Lung microvascular endothelial cell (primary cell): ENCODE measurements at places on chromosomes 12 and 14. TPM values are rescaled to one million over a fixed set of nuclear protein-coding genes. Genes with fewer than 3 reads are reported as not detected.

DNA sequence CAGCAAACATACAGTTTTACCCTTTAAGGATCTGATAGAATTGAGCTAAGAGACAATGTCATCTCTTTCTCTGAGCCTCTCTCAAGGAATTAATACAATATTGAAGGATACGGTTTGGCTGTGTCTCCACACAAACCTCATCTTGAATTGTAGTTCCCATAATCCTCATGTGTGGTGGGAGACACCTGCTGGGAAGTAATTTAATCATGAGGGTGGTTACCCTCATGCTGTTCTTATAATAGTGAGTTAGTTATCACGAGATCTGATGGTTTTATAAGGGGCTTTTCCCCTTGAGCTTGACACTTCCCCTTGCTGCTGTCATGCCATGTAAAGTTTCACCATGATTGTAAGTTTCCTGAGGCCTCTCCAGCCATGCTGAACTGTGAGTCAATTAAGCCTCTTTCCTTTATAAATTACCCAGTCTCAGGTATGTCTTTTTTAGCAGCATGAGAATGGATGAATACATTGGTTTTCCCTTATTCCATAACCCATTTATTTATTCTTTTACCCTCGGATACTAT, 47.6 kb downstream of the TMEM30B start:
- peak; percentile 26 for DNase-seq

Gene CARMIL3
- total RNA-seq, result under 0.01 TPM in 1 of 2 replicates, not detected in the other

Gene ETFRF1
- 11.7 and 13.7 TPM in 2 replicates for total RNA-seq

Gene SMIM41
- total RNA-seq, result under 0.01 TPM in 1 of 2 replicates, not detected in the other

Gene DTX1
- 0.65 and 4.6 TPM in 2 replicates for total RNA-seq

Gene RFX4
- total RNA-seq, result not detected in 2 replicates

GRCh38 chr12:90652280-90652679, 302.7 kb downstream of the CCER1 start:
- no peak for DNase-seq

DNA sequence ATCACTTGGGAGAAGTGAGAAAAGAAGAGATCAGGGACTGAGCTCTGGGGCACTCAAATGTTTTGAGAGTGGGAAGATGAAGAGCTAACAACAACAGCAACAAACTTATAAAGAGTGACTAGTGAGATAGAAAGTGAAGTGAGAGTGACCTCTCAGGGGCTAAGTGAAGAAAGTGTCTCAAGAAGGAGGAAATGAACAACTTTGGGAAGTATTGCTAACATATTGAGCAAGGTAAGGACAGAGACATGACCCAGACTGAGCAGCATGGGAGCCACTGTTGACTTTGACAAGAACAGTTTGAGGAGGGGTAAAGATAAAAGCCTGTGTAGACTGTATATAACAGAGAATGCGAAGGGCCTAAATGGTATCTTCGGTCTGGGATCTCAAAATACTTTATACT, 155.1 kb upstream of the BTG1 start:
- no peak for DNase-seq

Gene CLEC4D
- total RNA-seq, result not detected in 2 replicates

DNA sequence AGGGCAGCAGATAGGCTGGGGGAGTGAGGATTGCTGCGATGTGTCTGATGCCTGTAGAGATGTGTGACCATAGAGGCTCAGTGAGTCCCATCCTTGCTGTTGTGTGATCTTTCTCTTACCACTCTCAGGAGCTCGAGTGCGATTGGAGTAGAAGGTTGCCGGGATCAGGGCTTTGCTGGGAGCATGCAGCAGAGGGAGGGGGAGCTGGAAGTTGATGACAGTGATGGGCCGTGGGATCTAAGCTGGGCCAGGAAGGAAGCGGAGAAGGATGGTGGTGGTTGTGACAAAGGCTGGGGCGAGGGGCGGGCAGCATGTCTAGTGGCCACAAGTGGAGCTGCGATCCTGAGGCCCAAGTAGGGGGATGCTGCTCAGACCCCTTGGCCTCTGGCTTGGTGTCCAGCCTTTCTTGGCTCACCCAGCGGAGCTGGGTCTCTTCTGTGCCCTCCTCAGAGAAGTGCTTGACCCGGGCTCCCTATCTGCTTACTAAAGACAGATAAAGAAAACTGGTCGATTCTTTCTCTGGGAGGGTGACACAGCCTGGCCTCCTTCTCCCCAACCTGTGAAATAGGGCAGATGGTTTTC, 66.2 kb downstream of the PRMT8 start:
- no peak for DNase-seq

- no peak for DNase-seq
Observed at GRCh38 chr14:34680806-34681479, 33.5 kb downstream of the CFL2 start.

GRCh38 chr14:88231603-88232002, 91.5 kb downstream of the KCNK10 start:
- DNase-seq, result no peak

Gene CMTM5
- total RNA-seq, result not detected in 2 replicates

GRCh38 chr14:67186789-67187584, 2.3 kb upstream of the GARIN2 start:
- peak; percentile 33 for DNase-seq

DNA sequence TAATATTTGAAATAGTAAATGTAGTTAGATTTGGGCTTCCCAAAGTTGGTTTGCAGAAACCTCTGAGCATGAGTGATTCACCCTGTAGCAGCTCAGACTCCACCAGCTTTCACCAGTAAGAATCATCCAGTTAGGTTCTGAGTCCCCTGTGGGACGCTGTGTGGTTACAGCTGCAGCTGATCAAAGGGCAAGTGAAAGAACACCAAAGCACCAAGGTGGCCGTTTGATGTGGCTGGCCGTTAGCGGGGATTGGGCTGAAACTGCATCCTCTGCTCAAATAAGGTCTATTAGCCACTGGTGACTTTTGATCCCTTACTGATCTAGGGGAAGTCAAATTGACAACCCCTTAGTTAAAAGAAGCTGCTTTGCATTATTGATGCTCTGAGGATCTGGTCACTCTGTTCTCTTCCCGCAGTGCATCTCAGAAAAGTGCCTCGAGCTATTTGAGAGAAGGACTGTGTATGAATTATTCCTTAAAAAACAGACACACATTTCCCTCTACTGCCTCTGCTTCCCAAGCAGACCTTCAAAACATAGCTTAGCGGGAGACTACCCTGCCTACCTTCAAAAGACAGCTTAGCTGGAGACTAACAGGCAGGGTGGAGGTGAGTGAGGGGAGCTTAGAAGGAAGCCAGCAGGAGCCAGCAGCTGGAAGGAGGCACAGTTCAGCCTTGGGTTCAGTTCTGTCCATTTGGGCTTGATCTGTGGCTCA, 3.7 kb downstream of the ABHD12B start:
- DNase-seq, result no peak

DNA sequence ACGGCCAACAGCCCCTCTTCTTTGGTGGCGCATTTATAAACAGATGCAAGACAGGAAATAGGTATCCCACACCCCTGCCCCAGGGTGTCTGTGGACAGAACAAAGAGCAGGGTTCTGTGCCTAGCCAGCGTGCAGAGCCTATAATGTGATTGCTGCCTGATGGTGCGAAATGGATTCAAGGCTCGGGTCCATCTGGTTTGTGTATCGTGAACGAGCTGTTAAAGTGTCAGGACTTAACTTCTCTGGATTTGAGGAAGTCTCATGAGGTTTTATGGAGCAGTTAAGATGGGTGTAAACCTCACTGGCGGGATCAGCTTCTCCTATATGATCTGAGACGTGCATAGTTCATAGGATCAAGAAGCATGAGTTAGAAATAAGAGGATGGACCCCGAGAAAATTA, 388.7 kb upstream of the TBX3 start:
- DNase-seq, result no peak

- DNase-seq, result no peak
Observed at GRCh38 chr14:81033698-81034240, 78.3 kb downstream of the TSHR start.

DNA sequence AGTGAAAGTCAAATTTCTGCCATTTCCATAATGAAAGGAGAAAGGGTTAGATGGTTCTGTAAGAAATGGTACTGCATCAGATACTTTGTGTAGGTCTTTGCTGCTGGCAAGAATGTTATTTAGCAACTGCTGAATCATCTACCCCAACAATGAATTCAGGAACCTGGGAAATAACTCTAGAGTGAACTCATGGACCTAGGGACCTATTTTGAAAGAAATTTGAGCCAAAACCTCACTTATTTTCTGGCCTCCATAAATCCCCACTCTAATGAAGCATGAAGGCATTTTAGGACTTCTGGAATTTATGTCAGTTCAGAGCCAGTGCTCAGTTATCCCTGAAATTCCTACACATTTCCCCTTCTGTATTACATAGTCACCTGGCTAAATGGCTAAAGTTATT, 50.9 kb upstream of the CPNE8 start:
- DNase-seq, result no peak

DNA sequence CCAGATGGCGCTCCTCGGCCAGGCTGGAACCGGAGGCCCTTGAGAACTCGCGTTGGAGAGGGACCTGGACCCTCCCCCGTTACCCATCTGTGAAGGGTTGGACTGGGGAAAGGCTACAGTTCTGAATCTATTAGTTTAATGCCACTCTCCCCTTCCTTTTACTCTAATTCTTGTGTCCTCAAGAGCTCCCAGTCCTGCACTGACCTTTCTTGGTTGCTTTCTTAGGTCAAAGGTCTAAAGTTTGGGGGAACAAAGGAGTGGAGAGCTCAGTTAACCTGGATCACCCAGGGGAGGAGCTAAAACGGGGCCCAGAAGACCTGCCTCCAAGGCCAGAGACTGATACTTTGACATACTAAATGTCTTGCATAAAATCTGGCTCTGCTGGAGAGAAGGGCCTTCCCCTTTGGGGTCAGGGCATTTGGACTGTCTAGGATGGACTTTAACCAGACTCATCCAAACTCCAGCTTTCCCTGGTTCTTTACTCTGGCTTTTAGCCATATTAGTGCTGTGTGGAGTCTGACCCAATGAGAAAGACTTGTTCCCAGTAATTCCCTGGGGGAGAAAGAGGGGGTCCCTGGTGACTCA, 923 bp upstream of the MLF2 start:
- DNase-seq, result no peak

Gene MANSC4
- not detected in 2 replicates for total RNA-seq

GRCh38 chr12:105272152-105272551, 36.2 kb upstream of the APPL2 start:
- DNase-seq, result no peak

Gene PMEL
- total RNA-seq, result 0.20 and 0.22 TPM in 2 replicates

Gene IL26
- total RNA-seq, result not detected in 2 replicates

Gene RNASE1
- 4.6 and 14.6 TPM in 2 replicates for total RNA-seq

GRCh38 chr12:114784526-114784925, 100.6 kb upstream of the TBX3 start:
- no peak for DNase-seq

- DNase-seq, result no peak
Observed at GRCh38 chr12:54033106-54033979, 493 bp downstream of the HOXC5 start.

Gene TM9SF1
- total RNA-seq, result 30.5 and 46.2 TPM in 2 replicates

- no peak for DNase-seq
Observed at GRCh38 chr12:123393747-123394146, 9.8 kb downstream of the KMT5A start.

GRCh38 chr12:563250-563781, 99.9 kb downstream of the NINJ2 start:
- DNase-seq, result no peak

Gene UBE2N
- total RNA-seq, result 96.8 and 118 TPM in 2 replicates

GRCh38 chr12:24591079-24591626, 357.7 kb downstream of the BCAT1 start:
- no peak for DNase-seq

Gene CHFR
- total RNA-seq, result 31.4 and 35.7 TPM in 2 replicates

- DNase-seq, result no peak
Observed at GRCh38 chr14:42140831-42141279, 534.2 kb downstream of the LRFN5 start.

DNA sequence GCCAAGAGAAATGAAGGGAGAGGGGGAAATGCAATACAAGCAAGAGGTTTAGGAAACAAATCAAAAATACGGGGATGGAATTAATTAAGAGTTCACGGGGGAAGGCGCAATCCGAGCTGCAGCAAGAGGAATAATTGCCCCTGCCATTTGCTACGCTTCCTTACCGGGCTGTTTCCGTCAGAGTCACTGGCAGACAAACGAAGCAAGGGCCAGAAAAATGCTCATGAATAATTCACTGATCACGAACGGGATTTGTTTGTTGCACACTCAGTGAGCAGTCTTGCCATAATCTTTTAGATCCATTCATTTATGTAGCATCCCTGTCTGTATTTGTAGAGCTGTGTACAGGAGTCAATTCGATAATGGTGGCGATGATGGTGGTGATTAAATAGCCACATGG, 39.0 kb downstream of the PLXNC1 start:
- DNase-seq, result no peak

Gene OR4M1
- total RNA-seq, result not detected in 2 replicates

GRCh38 chr14:72745991-72746980, 147.6 kb downstream of the DPF3 start:
- no peak for DNase-seq

Gene KRT74
- not detected in 2 replicates for total RNA-seq

Gene HCAR1
- under 0.01 TPM in 1 of 2 replicates, not detected in the other for total RNA-seq

DNA sequence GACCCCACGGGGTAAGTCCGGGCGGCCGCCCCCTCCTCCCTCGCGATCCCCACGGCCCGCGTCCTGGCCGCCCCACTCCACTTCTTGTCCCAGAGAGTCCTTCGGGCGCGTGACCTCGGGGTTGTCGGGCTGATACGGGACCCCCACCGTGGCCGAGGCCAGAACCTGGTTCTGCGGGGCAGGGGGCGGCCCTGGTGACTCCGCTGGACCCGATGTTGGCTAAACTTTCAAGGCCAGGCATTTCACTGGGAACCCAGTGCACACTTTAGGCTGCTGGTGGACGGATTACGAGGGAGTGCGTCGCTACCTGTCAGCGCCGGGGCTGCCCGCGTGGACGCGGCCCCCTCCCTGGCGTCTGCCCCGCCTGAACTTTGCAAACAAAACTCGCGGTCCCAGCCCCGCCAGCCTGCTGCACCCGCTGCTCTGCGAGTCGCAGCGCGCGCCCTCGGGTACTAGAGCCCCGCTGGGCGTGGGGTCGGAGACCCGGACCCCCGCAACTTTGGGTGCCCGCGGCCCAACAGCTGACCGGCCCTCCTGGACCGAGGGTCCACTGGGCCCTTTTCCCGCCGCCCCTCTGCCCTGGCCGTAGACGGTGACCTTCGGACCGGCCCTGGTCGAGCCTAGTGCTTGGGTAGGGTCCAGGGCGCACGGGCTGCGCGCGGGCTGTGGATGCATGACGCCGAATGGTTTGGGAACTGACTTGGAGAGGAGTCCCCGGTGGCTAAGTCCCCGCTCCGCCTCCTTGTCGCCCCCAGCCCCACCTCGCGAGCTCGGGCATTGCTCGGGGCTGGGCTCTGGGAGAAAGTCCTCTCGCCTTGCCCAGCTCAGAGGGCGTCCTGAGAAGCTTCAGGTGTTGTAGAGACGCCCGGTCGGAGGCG, 624 bp downstream of the RIN3 start:
- DNase-seq, result peak; percentile 57

DNA sequence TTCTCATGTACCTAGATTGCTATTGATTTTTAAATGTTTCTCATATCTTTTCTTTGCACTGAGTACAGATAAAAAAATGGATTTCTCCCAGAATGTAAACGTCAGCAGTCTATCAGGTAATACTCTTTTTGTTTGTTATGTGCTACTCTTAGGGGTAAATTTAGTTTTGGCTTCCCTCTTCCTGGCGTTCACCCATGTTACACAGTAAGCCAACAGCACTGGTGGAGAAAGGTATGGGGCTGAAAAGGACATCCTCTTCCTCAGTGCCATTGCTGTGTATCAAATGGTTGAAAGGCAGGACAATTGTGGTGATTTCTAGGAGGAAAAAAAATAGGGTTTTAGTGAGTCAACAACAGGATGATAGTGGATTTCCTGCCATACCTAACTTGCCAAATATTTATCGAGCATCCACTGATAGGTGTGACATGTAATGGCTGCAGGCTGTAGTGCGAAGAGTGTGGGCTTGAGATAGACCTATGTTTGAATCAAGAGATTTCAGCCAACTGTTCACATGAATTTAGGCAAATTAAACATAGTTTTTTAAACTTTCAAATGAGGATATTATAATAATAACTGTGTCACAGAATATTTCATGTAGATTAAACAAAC, 7.5 kb downstream of the KLRF2 start:
- DNase-seq, result peak; percentile 40
